Left ventricle myocardium inferior (tissue), 1 donor: ENCODE measurements at places on chromosomes 1 and 21. TPM values are rescaled to one million over a fixed set of nuclear protein-coding genes. Genes with fewer than 3 reads are reported as not detected.

The S100A5 gene
- total RNA-seq: not detected

DNA sequence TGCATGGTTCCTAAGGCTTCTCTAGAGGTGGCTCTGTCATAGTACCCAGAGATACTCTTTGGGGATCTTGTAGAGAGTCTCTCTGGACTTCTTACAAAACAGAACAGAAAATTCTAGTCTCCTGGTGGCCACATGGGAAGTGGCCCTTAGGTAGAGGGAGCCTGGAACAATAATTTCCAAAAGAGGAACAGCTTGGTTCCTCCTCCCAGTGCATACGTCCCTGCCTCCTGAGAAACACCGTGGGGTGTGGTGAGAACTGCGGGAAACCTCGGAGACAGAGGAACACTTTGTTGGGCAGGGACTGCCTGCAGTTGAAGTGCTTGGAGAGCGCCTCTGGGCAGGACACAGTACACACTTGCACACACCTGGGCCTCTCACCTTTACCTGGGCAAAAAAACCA is 38.8 kb upstream of the EPHA8 start:
- DNase-seq: no peak

The TMPRSS2 gene
- total RNA-seq: not detected

GRCh38 chr1:26181586-26182382 is 4.5 kb downstream of the CNKSR1 start:
- DNase-seq: no peak

DNA sequence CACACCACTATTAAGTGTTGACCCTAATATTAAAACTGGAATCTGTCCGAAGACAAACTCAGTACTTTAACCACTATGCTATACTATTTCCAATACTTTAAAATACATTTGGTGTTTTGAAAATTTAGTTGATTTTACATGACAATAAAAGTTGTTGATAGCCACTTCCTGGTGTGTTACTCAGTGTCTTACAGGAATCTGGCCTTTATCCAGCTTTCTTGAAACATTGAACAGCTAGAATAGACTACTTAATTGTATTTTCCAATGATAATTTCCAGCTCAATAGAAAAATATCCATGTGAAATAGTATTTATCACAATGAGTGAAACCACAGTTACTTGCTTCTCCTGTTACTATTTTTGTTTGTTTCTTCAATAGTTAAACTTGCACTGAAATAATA is 369.6 kb upstream of the ADGRL4 start:
- DNase-seq: no peak

DNA sequence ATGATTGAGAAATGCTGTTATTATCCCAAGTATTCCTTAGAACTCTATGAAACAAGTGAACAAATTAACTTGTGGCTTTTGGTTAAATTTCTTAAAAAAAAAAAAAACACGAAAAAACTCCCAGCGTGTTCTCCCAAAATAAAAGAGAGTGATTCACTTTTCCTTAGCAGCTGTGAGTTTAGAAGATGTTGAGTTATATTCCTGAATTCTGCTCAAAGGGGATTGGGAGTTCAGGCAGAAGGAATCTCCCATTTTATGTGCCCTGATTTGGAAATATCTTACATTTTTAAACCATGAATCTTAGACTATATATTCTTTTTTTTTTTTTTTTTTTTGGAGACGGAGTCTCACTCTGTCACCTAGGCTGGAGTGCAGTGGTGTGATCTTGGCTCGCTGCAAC is 34.3 kb downstream of the SMG7 start:
- DNase-seq: no peak

- DNase-seq: no peak
Measured at GRCh38 chr1:56811331-56811730, 7.9 kb downstream of the FYB2 start.

The CBR3 gene
- 2.0 TPM for total RNA-seq
